ENCODE measurements at places on chromosomes 5 and 9.
A peak's percentile ranks its signal among the peaks of the same experiment; 100 is the strongest.

GRCh38 chr9:125121146-125121545 lies 22.2 kb downstream of the SCAI start:
- no peak for DNase-seq

GRCh38 chr5:2892466-2893000 lies 141.1 kb upstream of the IRX2 start:
- DNase-seq: no peak

- no peak for DNase-seq
Observed at GRCh38 chr5:143561219-143561618, 157.7 kb upstream of the NR3C1 start.

GRCh38 chr9:101326501-101326900 lies 58.3 kb downstream of the BAAT start:
- DNase-seq: no peak

DNA sequence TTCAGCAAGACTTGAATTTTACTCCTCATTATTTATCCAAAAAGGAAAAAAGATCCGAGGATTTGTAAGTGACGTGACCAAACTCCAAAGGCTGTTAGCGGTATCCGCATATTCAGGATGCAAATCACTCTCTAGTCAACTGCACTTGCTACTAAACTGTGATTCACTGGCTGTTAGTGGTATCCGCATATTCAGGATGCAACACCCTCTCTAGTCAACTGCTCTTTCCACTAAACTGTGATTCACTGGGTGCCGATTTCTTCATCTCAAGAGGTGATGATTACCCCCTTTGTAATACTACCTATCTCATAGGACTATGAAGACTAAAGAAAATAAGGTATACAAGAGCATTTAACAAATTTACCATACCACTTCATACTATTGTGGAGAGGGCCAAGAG lies 5.7 kb downstream of the MAPKAP1 start:
- no peak for DNase-seq

DNA sequence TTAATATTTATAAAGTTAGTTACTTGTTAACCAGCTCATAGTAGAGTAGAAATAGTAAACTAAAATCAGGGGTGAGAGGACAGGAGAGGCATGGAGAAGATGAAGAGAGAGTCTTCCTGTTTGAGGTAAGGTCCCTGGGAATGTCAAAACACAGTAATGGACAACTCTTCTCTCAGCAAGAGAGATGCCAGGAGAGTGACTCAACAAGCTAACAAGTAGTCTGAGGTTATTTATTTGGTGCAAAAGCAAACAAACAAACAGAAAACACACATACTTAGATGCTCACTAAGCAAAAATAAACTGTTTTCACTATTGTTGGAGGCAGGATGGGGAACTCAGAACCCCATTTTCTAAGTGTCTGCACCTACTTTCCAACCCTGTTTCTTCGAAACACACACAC lies 333.2 kb upstream of the RFX3 start:
- DNase-seq: no peak

DNA sequence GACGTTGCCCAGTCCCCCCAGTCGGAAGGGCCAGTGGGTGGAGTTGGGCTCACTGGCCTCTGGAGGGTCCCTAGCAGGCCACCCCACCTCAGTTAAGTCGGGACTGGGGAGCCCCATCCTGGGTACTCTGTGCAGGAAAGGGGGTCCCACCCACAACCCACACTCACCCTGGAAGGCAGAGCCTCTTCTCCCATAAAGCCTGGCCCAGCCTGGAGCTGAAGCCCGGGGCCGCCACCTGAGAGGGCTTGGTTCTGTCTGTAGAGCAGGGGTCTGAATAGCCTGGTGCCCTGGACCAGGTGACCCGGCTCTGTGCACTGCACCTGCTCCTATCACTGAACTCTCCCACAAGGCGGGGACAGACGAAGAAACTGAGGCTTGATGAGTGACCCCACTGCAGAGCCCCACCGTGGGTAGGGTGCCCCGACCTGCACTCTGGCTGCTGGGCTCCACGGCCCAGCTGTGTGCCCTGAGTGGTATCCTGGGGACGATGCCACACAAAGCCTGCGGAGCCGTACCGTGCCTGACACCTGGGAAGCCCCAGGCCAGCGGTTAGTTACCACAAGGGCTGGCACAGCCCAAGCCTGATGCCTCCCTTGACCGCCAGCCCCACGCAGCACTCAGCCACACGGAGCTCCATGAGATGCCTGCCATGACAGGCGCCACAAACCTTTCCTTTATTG lies 7.3 kb downstream of the PTGES2 start:
- peak; percentile 62 for DNase-seq

DNA sequence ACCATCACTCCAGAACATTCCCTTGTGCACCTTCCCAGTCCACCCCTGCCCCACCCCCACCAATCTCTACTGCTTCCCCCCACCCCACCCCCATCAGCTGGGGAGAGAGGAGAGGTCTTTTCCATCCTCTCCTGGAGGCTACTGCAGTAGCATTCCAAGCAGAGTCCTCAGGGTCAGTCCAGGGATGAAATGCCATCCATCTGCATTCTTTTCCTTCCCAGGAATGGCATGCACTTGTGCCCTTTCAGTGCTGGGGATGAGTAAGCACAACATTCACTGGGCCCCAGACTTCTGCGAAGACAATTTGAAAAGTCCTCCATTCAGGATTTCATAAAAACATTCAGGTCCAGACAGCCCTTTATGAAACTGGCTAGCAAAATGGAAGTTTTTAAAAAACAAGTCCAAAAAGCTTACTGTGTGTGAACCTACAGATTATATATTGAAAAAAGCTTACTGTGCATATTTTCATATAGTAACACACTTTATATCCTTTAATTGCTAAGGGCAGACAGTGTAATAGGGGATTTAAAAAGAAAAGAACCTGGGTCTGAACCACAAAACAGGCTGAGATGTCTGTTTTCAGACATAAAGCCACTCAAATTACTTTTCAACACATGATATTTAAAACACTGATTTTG lies 50.0 kb upstream of the GOLPH3 start:
- DNase-seq: no peak

GRCh38 chr9:69606089-69606488 lies 66.1 kb downstream of the APBA1 start:
- no peak for DNase-seq

GRCh38 chr9:137301081-137301947 lies 757 bp downstream of the NRARP start:
- peak; percentile 72 for DNase-seq

DNA sequence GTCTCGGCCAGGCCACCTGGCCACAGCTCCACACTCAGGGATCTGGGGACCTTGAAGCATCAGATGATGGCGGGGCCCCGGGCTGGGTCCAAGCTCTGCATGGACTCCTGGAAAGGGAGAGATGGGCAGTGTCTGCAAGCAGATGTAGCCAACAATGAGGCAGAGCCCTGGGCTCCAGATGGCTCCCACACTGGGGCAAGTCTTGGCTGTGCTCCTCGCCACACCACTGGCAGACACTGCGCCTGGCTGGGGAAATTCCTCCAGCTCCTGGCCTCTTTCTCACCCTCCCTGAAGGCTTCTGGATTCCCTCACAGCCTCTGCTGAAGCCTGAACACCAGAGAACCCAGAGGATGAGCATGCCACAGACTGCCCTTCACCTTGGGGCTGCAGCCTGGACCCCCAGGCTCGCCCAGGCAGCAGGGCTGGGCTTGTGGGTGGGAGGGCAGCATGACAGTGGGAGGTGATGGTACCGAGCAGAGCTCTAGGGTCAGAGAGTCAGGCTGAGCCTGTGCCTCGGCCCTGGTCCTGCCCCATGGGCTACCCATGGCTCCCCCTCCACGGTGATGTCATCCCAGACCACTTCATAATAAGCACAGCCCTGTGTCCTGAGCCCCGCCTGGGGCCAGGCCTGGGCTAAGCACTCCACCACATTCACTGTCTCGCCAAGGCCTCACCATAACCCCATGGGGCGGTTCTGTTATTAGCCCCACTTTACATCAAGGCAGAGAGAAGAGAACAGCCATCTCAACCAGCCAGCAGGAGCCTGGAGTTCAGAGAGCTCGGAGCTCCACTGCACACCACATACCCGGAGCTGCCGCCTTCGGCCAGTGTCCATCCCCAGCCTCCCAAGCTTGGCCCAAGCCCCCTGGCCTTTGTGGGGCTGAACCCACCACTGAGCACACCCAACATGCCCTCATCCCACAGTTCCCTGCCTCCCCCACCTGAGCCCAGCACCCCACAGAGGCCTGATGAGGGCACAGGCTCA lies 62.2 kb upstream of the ADAMTS2 start:
- DNase-seq: no peak

GRCh38 chr5:173796721-173797495 lies 91.2 kb upstream of the CPEB4 start:
- no peak for DNase-seq

GRCh38 chr9:137611623-137612609 lies 6.4 kb downstream of the ARRDC1 start:
- peak; percentile 80 for DNase-seq
